ENCODE measurements at places on chromosomes 1 and 21.

DNA sequence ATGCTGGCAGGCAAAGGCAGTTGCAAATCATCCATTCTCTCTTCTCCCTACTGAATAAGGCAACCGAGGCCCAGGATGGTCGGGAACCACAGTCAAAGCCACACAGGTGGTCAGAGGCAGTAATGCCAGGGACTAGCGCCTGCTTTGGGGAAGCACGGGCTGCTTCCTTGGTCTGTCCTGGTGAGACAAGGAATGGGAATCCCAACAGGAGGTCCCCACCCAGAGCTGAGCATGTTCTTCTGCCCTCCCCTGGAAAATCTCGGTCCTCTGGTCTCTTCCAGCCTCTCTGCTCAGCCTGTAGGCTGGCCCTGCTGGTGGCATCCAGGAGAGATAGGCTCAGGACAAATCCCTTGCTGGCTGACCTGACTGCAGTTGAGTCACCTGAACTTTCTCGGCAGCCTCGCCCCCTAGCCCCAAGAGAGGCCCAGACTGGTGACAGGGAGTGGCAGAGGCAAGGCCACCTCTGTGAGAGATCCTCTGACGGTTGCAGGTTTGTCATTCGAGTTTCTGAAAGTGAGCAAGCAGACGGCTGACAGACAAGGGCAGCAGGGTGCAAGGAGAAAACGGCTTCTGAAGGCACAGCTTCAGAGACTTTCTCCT lies 5.8 kb downstream of the OLIG1 start:
- no peak for DNase-seq

DNA sequence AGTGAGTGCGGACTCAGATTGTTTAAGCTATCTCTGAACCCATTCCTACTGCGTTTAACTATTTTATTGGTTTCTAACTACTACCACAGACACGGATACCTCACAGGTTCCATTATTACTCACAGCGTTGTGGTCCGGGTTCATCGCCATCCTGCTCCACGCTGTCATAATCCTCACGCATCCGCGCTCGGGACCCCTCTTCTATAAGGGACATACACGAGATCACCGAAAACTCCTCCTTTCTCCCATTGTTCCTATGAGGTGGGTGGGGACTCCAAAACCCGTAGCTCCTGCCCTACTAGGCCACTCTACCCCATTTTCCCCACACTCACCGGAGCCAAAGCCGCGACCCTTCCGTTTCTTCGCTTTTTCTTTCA lies 610 bp downstream of the RBM8A start:
- peak; percentile 32 for DNase-seq

- no peak for DNase-seq
Observed at GRCh38 chr1:25513666-25514065, 29.7 kb upstream of the LDLRAP1 start.

DNA sequence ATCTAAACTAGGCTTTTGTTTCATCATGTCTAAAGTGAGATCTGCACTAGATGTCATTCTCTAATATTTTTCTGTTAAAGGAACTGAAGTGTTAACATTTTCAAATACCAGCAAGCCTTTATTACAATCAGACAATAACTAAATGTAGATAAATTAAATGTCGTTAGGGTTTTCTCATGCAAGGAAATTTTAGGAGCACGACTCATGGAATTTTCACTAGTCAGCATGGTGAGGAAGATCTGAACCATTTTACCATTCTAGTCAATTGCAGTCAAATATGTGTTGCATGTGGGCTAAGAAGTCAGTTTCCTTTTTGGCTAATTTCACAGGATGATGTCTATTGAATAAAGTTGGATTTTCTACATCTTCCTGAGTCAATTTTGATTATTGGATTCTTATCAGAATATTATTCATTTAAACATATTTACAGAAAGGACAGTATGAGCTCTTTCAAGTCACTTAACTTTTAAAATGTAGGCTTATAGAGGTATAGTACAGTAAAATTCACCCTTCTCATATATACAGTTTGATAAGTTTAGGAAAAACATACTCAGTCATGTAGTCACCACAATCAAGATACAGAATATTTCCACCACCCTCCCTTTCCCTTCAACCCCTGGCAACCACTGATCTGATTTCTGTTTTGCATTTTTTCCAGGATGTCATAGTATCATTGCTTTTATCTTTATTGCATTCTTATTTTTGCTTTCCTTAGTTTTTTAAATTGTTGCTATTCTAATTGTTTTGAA lies 9.2 kb downstream of the GCSAML start:
- no peak for DNase-seq

Data from activated CD4-positive, alpha-beta T cell treated with anti-CD3 and anti-CD28 coated beads, Interleukin-2, amount 50 U/mL, for 4 hours (primary cell).